Type B pancreatic cell (in vitro differentiated cells): ENCODE measurements at places on chromosomes 2 and 18.

DNA sequence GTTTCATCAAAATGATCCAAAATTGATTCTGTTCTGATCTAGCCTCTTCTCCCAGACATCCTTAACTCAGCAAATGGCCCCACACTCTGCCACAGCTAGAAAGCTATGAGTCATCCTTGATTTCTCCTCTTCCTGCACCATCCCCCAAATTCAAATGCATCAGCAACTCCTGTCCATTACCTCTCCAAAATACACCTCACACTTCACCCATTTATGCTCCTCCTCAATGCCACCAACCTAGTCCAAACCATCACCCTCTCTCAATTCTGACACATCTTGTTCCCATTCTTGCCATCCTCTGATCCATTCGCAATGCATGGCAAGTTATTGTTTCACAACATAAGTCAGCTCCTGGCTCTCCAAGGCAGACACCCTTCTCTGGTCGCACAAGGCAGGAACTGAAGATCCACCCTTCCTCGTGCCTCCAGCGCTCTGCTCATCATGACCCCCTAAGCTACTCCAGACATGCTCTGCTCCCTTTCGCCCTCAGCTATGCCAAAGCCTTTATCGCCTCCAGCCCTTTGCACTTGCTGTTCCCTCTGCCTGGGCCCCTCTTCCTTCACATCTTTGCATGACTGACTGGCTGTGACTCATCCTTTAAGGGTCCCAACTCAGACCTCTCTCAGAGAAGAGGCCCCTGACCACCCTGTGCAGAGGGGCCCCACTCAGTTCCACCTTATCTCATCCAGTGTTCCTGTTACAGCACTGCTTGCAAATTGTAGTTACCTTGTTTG, 83.6 kb downstream of the MREG start:
- DNase-seq = no peak

- no peak for DNase-seq
Measured at GRCh38 chr18:24346254-24346653, 51.4 kb downstream of the OSBPL1A start.

DNA sequence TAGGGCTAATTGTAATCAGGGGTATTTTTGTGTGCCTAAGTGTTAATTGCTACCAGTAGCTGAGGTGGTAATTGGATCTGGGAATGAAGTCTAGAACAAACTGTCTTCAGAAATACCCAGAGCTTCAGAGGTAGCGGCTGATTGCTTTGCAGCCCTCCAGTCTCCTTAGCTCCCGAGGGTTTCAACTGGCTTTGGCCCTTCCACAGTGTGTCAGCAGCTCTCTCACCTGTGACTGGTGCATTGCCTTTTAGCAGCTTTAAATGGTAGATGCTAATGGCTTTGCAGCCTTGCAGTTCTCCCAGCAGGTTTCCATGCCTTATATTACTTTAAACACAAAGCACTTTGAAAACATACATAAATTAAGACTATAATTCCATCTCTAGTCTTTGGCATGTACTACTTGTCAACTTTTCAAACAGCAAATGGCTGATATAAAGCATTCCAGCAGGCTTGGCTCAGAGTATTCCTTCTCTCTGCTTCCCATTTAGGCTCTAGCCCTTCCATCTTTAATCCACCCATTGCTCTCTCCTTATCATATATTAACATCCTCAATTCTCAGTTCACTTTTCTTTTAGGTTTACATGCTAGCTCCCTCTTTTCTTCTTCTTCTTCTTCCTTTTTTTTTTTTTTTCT, 156.4 kb upstream of the GALNT13 start:
- DNase-seq = no peak

DNA sequence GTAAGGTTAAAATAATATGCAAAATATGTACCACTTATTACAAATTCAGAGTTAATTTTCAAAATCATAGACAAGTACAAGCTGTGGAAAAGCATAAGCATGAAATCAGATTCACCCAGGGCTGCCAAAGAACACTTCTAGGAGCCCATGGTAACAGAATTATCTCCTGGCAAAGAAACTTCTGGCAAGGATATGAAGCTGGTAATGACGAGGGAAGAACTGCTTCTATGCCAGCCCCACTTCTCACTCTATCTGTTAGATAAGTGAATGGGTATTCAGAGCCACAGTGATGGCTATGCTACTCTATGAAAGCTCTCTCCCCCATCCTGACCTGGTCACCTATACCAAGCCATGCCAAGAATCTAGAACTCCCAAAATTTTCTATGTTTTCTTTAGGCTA, 36.9 kb upstream of the PDE1A start:
- DNase-seq = no peak

- DNase-seq = no peak
Measured at GRCh38 chr18:72107647-72108383, 436.3 kb downstream of the CBLN2 start.
